Natural killer cell treated with Interleukin-12 subunit alpha and Interleukin-12 subunit beta and Interleukin-15 and Interleukin-18, amount 100 ng/mL, for 72 hours (primary cell): ENCODE measurements at places on chromosomes 3 and 15. TPM values are rescaled to one million over a fixed set of nuclear protein-coding genes. Genes with fewer than 3 reads are reported as not detected.
A peak's percentile ranks its signal among the peaks of the same experiment; 100 is the strongest.

The SLC15A2 gene
- 5.3 TPM for total RNA-seq

The SERPINI2 gene
- total RNA-seq: not detected

The UBAP1L gene
- 14.2 TPM for total RNA-seq

DNA sequence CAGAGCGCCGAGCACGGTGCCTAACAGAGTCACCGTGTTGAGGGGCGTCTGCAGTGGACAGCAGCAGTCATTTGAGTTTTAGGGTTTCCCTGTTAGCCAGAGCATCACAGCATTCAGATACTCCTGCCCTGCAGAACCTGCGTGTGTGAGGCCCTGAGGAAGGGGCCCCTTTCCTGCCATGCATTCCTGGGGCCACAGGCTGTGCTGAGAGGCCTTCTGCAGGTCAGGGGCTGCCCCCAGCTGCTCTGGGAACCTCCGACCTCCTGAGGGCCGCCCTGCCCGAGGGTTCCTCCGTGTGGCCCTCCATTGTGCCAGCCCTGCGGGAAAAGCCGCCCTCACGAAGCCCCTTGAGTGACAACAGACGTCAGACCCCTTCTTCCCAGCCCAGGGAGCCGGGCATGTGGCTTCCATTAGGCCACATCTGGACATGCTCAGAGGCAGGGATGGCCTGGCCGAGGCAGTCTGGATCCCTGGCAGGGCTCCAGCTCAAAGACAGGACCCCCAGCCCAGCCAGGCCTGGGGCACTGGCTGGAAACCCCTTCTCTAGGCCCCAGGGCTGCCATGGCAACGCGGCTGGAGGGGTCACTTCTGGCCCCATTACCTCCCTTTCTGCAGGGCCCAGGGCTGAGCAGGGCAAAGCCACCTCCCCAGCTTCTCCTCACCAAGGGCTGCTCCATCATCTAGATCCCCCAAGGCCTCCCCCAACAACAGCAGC lies 25.3 kb downstream of the FBLN2 start:
- no peaks in the 10 kb centered on the region for H3K27me3 ChIP-seq
- no peak for DNase-seq
- H3K36me3 ChIP-seq: no peaks in the 10 kb centered on the region
- no peak overlapping the region for H3K4me3 ChIP-seq
- peaks cover 2% of the 10 kb centered on the region for H3K4me1 ChIP-seq

- no peaks in the 10 kb centered on the region for H3K36me3 ChIP-seq
- peaks cover 13% of the 10 kb centered on the region for H3K27me3 ChIP-seq
- no peak overlapping the region for H3K27ac ChIP-seq
- DNase-seq: no peak
- no peak overlapping the region for H3K4me3 ChIP-seq
- no peaks in the 10 kb centered on the region for H3K4me1 ChIP-seq
Measured at GRCh38 chr15:80465626-80466005, 61.4 kb downstream of the ARNT2 start.

DNA sequence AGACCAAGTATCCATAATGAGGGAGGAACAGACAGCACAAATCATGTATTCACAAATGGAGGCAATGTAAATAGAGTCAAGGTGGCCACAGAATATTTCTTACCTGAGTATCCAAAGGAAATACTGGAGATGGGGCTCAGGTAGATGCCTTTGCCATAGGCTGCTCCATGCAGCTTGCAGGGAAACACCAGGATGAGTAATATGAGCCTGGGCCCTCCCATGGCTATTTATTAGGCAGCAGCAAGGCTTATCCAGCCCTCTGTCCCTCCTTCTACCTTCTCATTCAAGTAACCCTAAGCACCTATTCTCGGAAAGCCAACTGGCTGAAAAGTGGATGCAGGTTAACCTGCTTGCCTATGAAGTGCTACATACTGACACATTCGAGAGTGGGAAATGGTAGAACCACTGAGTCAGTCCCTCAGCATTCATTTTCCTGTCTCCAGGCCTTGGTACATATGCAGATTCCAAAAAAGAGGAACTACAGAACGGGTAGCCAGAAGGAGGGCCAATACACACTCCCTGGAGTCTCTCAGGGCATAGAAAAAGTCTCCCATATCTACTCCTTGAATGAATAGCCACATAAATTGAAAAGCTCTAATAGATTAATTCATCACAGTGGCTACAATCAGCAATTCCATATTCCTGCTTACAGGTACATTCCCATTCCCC lies 18.3 kb upstream of the PKM start:
- no peak for DNase-seq
- H3K4me3 ChIP-seq: no peak overlapping the region
- peak overlapping the region; percentile 41 for H3K27ac ChIP-seq

DNA sequence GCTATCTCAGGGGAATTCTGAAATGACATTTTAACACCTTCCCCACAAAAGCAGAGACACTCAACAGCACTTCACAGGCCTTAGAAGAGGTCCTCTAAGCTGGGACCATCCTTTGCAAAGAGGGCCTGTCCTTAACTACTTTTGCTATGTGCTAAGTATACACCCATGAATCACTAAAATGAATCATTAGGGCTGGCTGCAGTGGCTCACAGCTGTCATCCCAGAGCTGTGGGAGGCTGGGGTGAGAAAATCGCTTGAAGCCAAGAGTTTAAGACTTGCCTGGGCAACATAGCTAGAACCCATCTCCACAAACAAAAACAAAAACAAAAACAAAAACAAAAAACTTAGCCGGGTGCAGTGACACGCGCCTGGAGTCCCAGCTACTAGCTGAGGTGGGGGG lies 53.9 kb upstream of the MELTF start:
- H3K4me1 ChIP-seq: peaks cover 8% of the 10 kb centered on the region
- H3K4me3 ChIP-seq: no peak overlapping the region
- H3K27me3 ChIP-seq: no peaks in the 10 kb centered on the region
- H3K27ac ChIP-seq: peak overlapping the region; percentile 32
- DNase-seq: peak; percentile 60
- H3K36me3 ChIP-seq: no peaks in the 10 kb centered on the region

DNA sequence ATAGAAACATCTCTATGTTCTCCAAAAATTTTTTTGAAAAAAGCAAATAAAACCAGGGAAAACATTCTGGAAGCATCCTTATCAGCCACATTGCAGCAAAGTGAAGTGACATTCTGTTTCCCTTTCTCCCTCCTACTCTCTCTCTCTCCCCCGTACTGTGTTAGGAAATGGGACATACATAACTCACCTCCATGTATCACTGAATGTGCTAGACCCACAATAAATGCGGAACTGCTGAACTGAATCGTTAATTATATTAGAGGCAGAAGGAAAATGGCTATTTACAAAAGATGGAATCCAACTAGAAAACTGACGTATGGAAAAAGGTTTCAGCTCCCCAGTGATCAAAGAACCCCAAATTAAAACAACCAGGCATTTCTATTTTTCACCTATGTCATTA lies 129.8 kb downstream of the MINAR1 start:
- DNase-seq: no peak
- H3K27ac ChIP-seq: no peak overlapping the region
- peaks cover 38% of the 10 kb centered on the region for H3K27me3 ChIP-seq
- H3K4me3 ChIP-seq: no peak overlapping the region
- no peaks in the 10 kb centered on the region for H3K36me3 ChIP-seq
- H3K4me1 ChIP-seq: no peaks in the 10 kb centered on the region

GRCh38 chr3:158649791-158650190 lies 5.5 kb downstream of the GFM1 start:
- no peaks in the 10 kb centered on the region for H3K27me3 ChIP-seq
- no peak overlapping the region for H3K4me3 ChIP-seq
- peaks cover 24% of the 10 kb centered on the region for H3K36me3 ChIP-seq
- peaks cover 17% of the 10 kb centered on the region for H3K4me1 ChIP-seq

GRCh38 chr15:50100486-50100885 lies 18.5 kb downstream of the ATP8B4 start:
- no peaks in the 10 kb centered on the region for H3K27me3 ChIP-seq
- H3K4me1 ChIP-seq: peaks cover 70% of the 10 kb centered on the region
- H3K36me3 ChIP-seq: peaks cover 56% of the 10 kb centered on the region
- no peak for DNase-seq
- peak overlapping the region; percentile 99 for H3K27ac ChIP-seq
- H3K4me3 ChIP-seq: peak overlapping the region; percentile 51

DNA sequence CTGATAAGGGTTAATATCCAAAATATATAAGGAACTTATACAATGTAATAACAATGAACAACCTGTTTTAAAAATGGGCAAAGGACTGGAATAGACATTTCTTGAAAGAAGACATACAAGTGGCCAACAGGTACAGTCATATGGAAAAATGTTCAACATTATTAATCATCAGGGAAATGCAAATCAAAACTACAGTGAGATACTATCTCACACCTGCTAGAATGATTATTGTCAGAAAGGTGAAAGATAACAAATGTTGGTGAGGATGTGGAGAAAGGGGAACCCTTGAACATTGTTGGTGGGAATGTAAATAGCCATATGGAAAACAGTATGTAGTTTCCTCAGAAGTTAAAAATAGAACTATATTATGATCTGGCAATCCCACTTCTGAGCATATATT lies 20.4 kb downstream of the GOLM2 start:
- H3K4me1 ChIP-seq: peaks cover 38% of the 10 kb centered on the region
- no peak for DNase-seq
- no peaks in the 10 kb centered on the region for H3K27me3 ChIP-seq
- H3K27ac ChIP-seq: peak overlapping the region; percentile 56
- peak overlapping the region; percentile 68 for H3K4me3 ChIP-seq

GRCh38 chr15:34613301-34613700 lies 29.9 kb upstream of the GOLGA8B start:
- H3K27me3 ChIP-seq: peaks cover 49% of the 10 kb centered on the region
- no peak overlapping the region for H3K27ac ChIP-seq
- H3K4me3 ChIP-seq: no peak overlapping the region
- H3K36me3 ChIP-seq: no peaks in the 10 kb centered on the region
- H3K4me1 ChIP-seq: peaks cover 9% of the 10 kb centered on the region

DNA sequence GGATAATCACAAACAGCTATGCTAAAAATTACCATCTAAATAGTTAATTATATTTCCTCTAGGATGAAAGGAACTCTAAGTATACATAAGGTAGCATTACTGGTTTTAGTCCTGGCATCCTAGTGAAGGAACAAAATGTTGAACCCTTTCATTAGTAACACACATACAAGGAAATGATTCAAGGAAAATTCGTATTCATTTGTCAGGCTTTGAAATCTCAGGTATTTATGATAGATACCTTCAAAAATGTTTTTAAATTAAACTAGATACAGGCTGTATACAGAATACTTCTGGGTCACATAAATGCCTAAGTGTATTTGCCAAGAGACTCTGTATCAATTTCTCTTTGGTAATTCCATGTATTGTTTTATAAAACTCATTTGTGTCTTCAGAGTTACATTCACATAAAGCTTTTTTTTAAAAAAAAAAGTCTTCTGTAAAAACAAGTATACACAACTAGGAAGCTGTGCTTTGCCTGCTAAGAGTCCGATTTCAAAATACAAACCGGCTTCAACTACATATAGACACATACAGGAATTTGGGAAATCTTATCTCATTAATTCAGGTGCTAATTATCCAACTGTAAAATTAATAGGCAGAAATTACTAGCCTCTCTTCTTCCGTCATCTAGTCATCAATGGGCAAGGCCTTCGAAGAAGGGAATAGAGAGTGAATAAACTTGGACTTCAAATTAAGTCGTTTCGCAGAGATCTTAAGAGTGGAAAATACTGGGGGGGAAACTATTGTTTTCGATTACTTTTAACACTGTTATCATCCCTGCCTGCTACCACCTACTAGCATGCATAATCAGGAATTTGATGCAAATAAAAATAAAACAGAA lies 1.3 kb downstream of the SECISBP2L start:
- peak overlapping the region; percentile 97 for H3K27ac ChIP-seq
- no peaks in the 10 kb centered on the region for H3K27me3 ChIP-seq
- peak overlapping the region; percentile 96 for H3K4me3 ChIP-seq

- DNase-seq: no peak
- peaks cover 11% of the 10 kb centered on the region for H3K27me3 ChIP-seq
- H3K4me1 ChIP-seq: no peaks in the 10 kb centered on the region
- H3K27ac ChIP-seq: no peak overlapping the region
Measured at GRCh38 chr3:45244356-45244755, 18.3 kb upstream of the TMEM158 start.

GRCh38 chr3:138118612-138119422 lies 3.4 kb upstream of the DZIP1L start:
- H3K27me3 ChIP-seq: peaks cover 27% of the 10 kb centered on the region
- H3K27ac ChIP-seq: no peak overlapping the region
- no peaks in the 10 kb centered on the region for H3K4me1 ChIP-seq
- H3K4me3 ChIP-seq: no peak overlapping the region

DNA sequence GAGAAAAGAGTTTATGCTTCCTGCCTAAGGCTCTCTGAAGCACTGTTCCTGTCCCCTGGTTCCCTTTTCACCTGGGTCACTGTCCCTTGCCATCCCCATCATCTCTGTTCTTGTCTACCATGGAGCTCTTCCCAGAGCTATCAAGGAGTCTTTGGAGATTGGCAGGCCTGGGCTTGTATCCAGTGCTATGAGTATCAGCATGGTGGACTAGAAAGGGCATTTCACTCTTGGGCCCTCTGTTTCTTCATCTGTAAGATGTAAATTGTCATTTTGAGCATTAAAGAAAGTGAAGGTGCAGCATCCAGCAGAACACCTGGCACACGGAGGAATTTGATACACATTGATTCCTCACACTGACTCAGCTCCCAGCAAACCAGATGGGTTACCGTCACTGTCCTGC lies 388.2 kb downstream of the CACNA2D3 start:
- H3K4me3 ChIP-seq: no peak overlapping the region
- H3K36me3 ChIP-seq: no peaks in the 10 kb centered on the region
- no peaks in the 10 kb centered on the region for H3K27me3 ChIP-seq
- DNase-seq: no peak
- H3K4me1 ChIP-seq: no peaks in the 10 kb centered on the region

DNA sequence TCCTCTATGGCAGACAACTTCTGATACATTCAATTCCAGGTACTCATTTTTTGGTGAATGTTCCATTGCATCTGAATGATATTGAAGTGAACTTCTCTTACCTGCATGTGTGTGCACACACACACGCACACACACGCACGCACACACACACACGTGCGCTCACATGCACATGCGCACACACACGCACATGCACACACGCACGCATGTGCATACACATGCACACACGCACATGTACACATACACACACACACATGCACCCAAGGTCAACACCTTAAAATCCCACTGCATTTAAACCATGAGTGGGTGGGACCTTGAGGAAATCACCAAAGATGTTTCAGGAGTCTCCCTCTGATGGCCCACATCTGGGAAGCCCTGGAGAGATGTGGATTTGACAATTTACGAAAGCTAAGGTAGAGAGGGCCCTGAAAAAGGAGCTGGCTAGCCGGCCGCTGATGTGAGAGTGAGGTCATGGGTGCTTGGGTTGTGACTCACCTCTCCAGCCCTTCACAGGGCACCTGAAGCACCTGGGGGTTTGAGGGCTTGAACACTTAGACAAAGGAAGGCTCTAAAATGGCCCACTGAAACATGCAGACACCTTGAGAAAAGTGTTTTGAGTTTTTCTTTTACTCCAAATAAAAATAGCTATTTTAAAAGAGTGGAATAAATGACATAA lies 269.1 kb upstream of the LRRFIP2 start:
- H3K27me3 ChIP-seq: peaks cover 10% of the 10 kb centered on the region
- no peak for DNase-seq
- H3K36me3 ChIP-seq: no peaks in the 10 kb centered on the region
- H3K4me3 ChIP-seq: no peak overlapping the region

DNA sequence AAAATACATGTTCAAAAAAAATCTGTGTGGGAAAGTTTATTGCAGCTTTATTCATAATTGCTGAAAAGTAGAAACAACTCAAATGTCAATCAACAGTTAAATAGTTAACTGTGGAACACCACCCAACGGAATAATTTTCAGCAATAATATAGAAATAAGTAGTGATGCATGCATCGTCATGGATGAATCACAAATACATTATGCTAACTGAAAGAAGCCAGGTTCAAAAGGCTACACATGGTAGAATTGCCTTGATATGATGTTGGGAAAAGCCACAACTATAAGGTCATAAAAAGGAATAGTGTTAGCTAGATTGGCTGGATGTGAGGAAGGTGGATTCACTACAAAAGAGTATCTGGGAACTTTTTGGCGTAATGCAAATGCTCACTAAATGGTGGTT lies 82.0 kb downstream of the GMNC start:
- no peak overlapping the region for H3K27ac ChIP-seq
- H3K4me1 ChIP-seq: no peaks in the 10 kb centered on the region
- H3K4me3 ChIP-seq: no peak overlapping the region
- no peaks in the 10 kb centered on the region for H3K36me3 ChIP-seq
- DNase-seq: no peak
